ENCODE measurements at places on chromosomes 12 and 14.

DNA sequence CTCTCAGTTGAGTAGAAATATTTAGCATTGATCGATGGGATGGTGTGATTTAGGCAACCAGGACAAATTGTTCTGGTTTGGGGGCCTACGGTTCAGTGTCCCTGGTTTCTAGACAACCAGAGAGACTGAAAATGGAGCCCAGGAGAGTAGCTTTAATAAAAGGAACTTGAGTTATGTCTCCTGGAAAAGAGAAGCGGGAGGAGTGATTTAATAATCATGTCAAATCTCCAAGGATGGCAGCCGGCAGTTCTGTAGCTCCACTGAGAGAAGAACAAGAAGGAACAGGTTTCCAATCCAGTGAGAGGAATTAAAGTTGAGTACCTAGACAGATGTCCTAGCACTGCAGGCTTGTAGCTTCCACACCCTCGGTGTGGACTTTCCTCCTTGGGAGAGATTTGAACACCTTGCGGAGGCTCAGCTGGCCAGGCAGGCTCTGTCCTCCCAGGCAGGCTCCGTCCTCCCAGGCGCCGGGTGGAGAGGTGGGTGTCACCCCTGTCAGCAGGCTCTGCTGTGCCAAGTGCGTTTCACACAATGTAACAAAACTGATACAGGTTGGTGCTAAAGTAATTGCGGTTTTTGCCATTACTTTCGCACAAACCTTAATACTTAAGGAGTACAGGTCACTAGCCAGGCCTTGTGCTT is 45.9 kb downstream of the SLC6A12 start:
- DNase-seq: no peak

- peak; percentile 64 for DNase-seq
These were observed 8.0 kb downstream of the PHB2 start for GRCh38 chr12:6962285-6963015.

DNA sequence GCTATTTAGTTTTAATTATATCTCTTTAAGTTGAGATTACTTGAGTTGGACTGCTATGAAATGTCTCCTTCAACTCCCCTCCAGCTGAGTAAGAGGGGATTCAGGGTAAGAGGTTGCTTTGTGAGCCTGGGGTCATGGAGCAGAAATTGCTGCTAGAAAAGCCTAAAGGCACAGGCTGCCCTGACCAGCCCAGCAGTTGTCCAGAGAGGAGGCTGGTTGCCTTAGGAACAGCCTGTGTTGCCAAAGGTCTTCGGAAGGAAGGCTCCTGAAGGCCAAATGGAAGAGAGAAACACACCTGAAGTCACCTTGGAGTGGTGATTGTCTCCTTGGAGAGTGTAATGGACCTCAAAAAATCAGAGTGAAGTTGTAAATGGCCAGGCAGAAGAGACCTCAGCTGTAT is 235.5 kb upstream of the PDE3A start:
- DNase-seq: no peak

GRCh38 chr14:44732144-44732543 is 225.1 kb upstream of the FSCB start:
- no peak for DNase-seq

GRCh38 chr12:53198486-53199110 is 8.5 kb downstream of the ITGB7 start:
- DNase-seq: no peak

DNA sequence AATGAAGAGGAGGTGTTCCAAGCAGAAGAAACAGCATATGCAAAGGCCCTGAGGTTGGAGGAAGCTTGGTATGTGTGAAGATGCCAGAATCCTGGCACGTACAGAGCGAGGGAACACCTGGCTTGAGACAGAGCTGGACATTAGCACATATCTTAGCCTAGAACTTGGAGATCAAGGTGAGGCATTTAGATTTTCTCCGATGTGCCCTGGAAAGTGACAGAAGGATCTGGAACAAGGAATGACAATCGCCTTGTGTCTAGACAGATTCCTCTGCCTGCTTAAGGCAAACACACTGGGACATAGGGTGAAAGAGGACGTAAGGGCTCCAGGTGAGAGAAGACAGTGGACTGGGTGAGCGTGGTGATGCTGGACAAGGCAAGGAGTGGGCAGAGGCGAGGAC is 32.2 kb upstream of the NOS1 start:
- DNase-seq: no peak

DNA sequence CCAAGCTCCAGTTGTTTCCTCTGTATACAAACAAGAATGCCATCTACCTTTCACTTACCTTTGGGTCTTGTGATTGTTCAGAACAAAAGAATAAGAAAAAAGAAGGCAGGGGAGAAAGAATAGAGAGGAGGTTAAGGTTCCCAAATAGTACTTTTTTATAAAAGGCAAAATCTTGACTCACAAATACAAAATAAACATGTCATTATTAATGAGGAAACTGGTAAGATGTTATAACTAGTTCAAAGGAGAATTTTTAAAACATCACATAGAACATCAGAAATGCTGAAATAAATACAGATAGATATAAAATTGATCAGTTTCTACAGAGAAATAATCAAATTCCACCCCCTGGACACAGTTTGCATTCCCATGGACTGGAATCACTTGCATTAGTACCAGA is 446.7 kb upstream of the CCDC196 start:
- DNase-seq: no peak

DNA sequence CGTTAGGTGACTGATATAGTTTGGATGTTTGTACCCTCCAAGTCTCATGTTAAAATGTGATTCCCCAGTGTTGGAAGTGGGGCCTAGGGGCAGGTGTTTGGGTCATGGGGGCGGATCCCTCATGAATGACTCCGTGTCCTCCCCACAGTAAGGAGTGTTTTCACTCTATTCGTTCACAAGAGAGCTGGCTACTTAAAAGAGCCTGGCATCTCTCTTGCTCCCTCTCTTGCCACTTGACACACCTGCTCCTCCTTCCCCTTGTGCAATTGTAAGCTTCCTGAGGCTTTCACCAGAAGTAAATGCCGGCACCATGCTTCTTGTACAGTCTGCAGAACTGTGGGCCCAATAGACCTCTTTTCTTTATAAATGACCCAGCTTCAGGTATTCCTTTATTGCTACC is 2.6 kb downstream of the IFI27L2 start:
- no peak for DNase-seq

Data from NCI-H1436 treated with DMSO at 0.1 percent for 48 hours (cell line).